NCI-H2227 treated with DMSO at 0.1 percent for 48 hours (cell line): ENCODE measurements at places on chromosomes 2 and 18.
A peak's percentile ranks its signal among the peaks of the same experiment; 100 is the strongest.

DNA sequence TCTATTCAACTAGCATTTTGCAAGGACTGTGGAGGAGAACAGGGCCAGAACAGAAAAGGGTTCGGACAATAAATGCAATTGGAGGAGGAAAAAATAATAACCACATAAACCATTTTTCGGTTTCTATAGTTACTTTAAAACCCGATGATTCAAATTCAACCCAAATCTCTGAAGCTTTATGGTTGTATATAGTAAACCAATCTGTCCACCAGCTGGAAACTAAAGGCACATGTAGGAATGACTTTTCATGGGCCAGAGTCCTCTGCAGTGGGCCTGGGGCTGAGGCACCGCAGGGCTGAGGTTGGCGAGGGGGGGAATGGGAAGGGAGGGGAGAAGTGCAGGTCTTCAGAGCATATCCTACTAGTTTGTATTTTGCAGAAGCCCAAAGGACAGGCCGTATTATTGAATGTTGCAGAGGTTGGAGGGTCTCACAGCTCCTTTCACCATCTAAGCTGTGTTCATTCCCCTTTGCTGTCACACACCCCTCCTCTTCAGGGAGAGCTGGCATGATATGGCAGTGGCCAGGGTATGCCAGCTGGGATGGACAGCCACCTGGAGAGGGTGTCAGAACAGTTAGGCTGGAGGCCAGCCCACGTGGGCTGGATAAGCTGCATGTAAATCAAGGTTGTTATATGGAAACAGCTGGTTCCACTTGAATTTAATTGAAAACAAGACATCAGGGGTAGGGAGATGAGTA, 267.1 kb downstream of the PRKCE start:
- DNase-seq, result no peak

GRCh38 chr2:1787755-1788477, 43.6 kb upstream of the PXDN start:
- no peak for DNase-seq

DNA sequence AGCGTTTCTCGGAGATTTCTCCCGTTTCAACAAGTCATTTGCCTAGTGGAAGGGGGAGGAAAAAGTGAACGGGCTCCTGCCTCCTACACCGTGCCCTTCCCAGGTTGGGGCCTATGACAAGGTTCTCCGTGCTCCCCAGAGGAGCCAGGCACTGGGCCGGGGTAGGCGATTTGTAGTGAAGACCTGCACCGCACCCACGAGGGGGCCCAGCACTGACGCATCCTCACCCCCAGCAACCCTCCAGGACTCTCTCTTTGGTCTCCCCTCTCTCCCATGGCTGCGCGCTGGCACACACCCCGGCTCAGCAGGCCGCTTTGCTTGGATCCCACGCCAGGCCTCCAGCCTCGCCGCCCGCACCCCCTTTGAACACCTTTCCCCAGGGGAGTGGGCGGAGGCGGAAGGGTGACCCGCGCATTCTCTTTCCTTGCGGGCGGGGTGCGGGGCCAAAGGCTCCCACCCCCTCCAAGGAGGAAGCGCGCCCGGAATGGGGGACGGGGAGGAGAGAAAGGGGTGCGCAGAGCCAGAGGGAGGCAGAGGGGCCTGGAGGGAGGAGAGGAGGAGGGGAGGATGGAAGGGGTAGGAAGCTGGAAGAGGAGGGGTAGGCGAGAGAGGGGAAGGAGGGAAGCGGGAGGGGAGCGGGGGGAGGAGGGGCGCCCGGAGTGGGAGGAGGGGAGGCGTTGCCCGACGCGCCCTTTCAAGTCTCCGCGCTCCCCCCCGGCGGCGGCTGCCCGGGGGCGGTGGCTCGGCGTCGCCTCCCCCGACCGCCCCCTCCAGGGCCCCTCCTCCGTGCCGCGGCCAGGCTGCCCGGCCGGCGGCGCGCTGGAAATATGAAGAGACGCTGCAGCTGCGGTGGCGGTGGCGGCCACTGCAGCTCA, at the start of gene APCDD1:
Gene APCDD1 (plus strand): TSS at position 830 of the 875 bp plus-strand sequence. CDS start 347 bp downstream, outside the sequence.
- DNase-seq, result peak; percentile 79

DNA sequence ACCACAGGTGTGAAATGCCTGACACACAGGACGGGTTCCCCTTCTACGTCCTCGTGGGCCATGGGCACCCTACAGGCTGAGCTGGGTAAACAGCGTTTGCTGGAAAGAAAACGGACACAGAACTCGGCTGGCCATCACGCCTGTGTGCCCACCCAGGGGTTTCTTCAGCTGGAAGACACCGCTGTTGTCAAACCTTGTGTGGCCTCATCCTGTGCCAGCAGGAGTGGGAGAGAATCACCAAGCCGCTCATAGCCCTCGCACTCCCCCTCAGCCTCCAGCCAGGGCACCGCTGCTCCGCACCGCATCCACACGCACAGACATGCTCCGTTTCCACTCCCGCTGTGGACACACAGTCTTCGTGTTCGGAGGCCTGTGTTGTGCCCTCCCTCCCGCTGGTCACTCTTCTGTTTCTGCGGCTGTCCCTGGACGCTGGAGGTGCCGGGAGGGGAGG, 161.4 kb downstream of the PXDN start:
- DNase-seq, result no peak

GRCh38 chr2:225002656-225003045, 39.6 kb downstream of the DOCK10 start:
- DNase-seq, result no peak

GRCh38 chr2:171520471-171520870, 1.8 kb upstream of the CYBRD1 start:
- DNase-seq, result no peak
